ENCODE measurements at places on chromosomes 12 and 14.

DNA sequence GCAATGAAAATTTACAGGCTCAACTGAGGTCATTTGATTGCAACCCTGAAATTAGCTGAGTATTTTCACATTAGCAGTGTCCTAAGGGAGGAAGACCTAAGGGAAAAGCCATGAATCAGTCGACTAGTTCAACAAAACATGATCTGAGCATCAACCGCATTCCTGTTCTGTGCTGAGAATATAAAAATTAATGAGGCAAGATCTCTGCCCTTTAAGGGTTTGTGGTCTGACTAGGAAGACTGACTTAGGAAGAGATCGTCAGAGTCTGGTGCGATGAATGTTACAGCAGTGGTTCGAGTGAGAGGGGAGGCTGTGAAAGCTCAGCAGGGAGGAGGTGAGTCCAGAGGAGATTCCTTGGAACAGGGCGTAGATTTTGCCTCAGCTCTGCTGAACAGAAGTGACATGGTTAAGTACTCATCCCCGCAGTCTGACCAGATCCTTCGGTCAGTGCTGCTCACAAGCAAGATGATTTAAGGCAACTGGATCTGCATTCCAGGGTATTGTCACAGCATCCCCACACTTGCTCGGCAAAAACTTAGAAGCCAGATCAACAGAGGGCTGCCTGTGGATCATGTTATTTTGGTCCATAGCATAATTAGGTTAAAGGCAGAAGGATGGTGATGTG is 49.6 kb downstream of the BMAL2 start:
- DNase-seq, result no peak

GRCh38 chr12:41942354-41942753 is 202.3 kb downstream of the GXYLT1 start:
- DNase-seq, result no peak

- DNase-seq, result no peak
Measured at GRCh38 chr14:104423701-104424405, 155.7 kb upstream of the C14orf180 start.

GRCh38 chr14:59427653-59428580 is 37.3 kb downstream of the GPR135 start:
- no peak for DNase-seq

- no peak for DNase-seq
Measured at GRCh38 chr14:64675312-64675711, 28.9 kb upstream of the PLEKHG3 start.

GRCh38 chr14:60311417-60311816 is 62.4 kb downstream of the PPM1A start:
- no peak for DNase-seq

DNA sequence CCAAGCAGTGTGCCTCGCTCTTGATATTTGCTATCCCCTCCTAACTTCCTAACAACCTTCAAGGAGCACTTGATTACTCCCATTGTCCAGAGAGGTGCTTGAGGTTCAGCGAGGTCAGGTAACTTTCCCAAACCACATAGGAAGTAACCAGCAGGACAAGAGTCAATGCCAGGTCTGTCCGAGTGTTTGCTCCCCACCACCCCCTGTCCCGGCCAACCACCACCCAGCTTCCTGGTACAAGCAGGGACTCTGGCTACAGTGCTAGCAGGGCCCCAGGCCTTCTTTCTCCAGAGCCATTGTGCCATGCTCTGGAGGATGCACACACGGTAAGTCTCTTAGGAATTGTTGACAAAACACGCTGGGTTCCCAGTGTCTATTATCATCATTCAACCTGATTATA is 49.2 kb downstream of the SYNE3 start:
- no peak for DNase-seq

- DNase-seq, result no peak
Measured at GRCh38 chr14:27391331-27391730, 793.5 kb upstream of the NOVA1 start.

DNA sequence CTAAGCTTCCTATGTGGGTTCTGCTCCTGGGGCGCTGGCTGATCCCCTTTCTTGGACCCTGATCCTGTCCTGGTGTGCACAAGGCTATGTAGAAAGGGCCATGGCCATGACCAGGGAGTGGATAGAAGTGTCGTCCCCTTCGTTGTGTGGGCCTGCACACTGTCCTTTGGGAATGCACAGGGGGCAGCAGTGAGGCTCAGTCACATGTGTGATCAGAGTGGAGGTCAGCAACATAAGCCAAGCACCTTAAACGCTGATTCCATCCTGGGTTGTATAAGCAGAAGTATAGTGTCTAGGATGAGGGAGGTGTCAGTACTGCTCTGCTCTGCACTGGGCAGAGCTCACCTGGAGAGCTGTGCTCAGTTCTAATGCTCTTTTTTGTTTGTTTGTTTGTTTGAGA is 48.4 kb downstream of the ESRRB start:
- DNase-seq, result no peak

- no peak for DNase-seq
Measured at GRCh38 chr12:24922090-24922489, 26.8 kb downstream of the BCAT1 start.

DNA sequence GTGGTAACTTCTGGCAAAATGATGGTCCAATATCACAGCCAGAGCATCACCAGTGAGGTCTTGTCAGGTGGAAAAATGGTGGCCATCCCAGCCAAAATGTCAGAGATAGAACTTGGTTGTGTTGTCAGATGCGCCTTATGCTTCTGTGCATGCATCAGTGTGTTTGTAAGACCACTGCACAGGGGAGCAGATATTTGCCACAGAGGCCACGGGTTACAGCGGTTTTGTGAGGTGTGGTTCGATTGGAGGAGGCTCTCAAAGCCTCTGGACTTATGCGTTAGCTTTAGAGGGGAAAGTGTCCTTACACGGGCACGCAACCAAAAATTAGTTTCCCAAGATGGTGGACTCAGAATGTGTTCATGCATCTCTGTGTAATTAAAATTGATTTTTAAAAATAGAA is 243.8 kb downstream of the ADGRD1 start:
- no peak for DNase-seq

DNA sequence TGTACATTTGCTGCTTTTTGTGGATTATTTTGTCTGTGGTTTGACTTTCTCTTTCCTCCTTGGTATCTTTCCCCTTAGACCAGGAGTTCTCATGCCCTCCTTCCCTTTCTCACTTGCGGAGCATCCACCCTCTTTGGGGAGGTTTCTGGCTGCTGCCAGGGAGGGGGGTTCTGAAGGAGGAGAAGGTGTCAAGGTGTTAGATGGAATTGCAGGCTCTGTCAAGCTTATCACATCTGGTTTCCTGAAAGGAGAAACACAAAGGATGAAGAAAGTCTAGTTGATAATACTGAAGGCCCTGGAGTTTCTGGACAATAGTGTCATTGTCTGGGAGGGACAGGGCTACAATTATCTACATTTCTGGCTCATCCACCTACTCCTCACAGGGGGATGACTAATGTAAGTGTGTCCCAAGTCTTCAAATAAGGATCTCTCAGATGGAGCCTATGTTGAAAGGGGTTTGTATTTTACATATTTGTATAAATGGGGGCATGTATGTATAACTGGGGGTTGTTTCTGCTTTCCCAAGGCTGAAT is 217.3 kb upstream of the CCDC196 start:
- no peak for DNase-seq

- no peak for DNase-seq
Measured at GRCh38 chr14:79600406-79600805, 610.9 kb downstream of the DIO2 start.

DNA sequence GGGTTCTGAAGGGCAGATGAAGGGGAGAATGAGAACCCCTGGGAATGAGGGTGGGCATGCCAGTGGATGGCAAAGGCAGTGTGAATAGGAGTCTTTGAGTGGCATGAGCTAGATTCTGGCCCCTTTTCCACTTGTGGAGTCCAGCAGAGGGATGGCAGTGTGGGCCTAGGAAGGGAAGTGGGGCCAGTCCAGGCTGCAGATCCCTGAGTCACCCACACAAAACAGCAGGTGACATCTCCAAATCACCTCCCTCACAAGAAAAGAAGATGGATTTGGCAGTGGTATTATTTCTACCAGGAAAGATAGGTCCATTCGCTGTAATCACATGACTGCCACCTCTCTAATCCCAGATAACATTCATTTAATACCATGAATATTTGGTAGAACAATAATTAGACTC is 151.3 kb downstream of the TTC7B start:
- no peak for DNase-seq

DNA sequence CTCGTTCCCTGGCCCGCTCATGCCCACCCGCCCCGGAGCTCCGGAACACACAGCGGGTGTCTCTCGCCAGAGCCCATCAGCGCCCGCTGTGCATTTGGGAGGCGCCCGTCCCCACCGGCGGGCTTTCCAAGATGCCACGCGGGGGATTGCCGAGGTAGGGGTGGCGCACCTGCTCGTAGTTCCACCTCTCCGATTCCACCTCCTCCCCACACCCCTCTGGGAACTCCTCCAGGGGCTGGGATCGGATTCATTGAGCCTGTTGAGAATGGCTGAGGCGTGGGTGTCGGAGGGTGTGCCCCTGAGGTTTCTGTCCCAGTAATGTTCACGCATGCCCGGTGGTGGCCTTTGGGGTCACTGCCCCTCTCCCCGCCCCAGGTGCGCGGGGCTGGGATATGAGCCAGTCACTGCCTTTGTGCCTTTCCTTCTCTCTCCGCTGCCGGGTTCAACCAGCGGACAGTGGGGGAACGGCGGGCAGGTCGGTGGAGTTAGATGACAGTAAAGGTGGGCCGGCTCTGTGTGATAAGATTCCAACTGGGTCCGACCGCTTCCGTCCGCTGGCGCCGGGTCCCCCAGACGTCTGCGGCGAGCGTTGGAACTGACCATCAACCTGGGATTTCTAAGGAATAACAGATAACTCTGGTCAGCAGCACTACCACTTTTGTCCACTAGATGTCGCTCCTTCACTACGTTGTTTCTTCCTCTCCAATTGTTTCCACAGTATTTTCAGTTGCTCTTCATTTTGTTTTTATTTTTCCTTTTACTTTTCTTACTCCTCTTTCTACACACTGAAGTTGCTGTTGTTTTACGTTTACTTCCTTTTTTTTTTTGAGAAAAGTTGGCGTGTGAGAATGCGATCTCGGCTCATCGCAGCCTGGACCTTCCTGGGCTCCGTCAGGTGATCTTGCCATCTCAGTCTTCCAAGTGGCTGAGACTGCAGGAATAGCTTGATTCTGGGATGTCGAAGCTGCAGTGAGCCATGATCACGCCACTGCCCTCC is 178.1 kb upstream of the ALG10B start:
- DNase-seq, result peak; percentile 52

All from activated CD4-positive, alpha-beta T cell treated with anti-CD3 and anti-CD28 coated beads for 24 hours (primary cell).